ENCODE measurements at places on chromosomes 13 and 19.
A peak's percentile ranks its signal among the peaks of the same experiment; 100 is the strongest.

GRCh38 chr19:50003810-50004419, 21.3 kb downstream of the VRK3 start:
- DNase-seq: no peak

- DNase-seq: peak; percentile 25
These were observed 608 bp downstream of the MYADM start for GRCh38 chr19:53868091-53868891.

DNA sequence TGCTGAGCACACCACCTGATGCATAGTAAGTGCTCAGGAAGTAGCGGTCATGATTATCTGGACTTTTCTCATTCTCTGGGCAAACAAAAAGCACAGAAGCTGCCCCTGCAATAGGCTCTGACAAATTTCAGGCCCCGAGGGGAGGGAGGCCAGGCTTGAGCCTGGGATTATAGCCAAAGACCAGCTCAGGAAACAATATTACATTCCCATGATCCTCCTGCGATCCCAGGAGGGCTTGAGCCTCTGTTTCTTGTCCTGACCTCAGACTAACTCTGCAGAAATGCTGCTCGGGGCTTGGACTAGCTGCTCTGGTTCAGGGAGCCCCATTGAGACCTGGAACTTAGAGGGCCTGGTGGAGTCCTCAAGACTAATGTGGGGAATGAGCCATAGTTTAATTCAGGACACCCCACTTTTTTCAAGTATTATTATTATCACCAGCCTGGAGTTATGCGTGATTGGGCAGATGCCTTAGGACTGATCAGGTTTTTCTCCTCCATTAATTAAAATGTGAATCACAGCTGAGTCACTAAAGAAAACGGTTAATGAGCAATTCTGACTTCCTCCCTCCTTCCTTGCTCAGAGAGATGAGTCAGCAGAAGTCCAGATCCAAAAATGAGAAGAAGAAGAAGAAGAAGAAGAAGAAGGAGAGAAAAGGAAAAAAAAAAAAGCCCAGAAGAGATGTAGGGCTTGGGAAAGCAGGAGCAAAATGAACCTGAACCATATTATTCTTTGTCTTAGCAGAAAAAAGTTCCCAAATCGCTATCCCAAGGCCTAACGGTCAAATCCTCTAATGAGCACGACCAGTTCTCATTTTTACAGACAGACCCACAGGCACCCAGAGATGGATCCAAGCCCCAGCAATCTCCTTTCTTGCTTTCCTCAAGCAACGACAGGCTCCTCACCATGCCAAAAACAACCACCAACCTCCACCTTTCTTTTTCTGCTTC, 107.2 kb downstream of the CACNA1A start:
- no peak for DNase-seq

DNA sequence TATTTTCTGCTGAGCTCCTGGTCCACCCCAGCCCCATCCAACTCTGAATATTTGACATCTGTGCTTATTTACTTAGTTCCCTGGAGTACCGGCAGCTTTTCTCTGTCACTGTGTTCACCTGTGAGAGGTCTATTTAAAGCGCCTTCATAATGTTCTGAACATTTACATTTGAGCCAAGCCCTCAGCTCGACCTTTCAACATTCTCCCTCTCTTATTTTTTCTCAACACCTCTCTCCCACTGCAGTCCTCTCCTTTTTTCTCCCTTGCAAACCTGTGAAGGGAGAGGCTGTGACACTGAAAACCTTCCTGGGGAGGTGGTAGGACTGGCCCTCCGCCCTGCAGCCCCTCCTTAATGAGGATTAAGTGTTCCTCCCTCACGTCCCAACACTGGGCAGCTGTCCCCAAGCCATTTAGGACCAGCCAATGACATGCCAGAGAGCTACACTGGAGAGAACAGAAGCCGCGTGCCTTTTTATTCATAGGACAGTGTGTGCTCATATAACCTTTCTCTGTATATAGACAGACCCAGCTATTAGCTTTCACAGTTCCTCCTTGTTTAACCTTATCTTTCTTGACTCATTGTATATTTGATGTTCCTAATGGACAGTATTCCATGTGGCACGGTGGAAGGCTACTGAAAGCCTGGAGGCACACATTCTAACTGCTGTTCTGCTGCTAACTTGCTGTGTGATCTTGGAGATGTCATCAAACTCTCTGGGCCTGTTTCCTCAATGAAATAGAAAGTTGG, 134.8 kb downstream of the NUFIP1 start:
- DNase-seq: peak; percentile 20

DNA sequence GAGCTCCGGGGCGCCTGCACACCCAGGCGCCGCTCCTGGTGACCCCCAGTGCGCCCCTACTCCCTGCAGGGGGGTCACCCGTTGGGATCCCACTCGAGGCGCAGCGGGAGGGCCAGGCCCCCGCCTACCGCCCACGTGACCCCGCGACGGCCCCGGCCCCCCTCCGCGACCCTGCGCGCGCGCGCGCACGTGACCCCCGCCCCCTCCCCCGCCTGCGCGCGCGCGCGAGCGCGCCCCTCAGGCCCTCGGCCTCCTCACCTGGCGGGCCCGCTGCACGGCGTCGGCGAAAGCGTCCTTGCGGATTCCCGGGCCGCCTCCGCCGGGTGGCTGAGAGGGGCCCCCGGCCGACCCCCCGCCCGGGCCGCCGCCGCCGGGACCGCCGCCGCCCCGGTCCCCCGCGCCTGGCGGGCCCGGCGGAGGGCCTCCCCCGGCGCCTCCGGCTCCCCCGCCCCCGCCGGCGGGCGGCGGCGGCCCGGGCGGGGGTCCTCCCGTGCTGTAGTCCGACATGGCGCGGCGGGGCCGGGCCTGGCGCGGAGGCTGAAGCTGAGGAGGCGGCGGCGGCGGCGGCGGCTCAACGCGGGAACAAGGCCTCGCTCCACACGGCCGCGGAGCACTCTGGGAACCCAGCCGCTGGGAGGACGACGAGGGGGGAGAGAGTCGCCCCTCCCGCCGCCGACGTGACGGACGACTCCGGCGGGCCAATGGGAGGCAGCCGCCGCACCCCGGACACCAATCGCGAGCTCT, at the start of gene KHSRP:
TSS of gene KHSRP (minus strand) at position 617 of the 744 bp plus-strand sequence. CDS start at position 507, 110 bp downstream.
- no peak for DNase-seq

GRCh38 chr13:44207476-44207875, 166.1 kb upstream of the SERP2 start:
- no peak for DNase-seq

DNA sequence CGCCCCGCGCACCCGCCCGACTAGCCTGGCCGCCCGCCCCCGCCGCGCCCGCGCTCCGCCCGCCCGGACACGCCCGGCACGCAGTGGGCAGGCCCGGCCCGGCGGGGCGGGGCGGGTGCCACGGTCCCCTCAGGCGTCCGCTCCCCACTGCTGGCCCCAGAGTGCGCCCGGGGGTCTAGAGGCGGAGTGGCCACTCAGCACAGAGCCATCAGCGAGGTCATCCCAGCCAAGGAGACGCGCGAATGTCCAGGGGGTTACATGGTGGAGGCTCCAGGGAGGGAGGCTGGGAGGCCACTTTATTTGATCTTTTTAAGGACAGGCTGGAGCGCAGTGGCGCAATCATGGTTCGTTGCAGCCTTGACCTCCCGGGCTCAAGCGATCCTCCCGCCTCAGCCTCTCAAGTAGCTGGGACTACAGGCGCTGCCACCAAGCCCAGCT, 236 bp upstream of the TINCR start:
- DNase-seq: no peak

- DNase-seq: no peak
These were observed 29.6 kb downstream of the ACSBG2 start for GRCh38 chr19:6164906-6165531.

DNA sequence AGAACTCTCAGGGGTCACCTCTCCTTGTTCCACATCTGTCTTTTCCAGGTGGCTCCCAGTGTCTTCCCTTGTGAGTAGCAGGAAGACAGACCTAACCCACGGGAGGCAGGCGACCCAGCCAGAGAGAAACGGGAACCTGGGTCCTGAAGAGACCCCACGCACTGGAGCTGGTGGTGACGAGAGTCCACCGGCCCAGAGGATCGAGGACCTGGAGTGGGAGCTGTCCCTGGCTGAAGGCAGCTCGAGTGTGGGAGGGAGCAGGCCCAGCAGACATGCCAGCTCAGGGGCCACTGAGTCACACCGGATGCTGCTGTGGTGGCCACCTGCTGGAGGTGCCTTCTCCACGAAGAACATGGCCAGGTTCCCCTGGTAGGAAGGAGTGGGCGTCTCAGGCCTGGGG, 66.5 kb upstream of the ATP12A start:
- no peak for DNase-seq

GRCh38 chr13:40457929-40458719, 208.3 kb downstream of the FOXO1 start:
- DNase-seq: no peak

DNA sequence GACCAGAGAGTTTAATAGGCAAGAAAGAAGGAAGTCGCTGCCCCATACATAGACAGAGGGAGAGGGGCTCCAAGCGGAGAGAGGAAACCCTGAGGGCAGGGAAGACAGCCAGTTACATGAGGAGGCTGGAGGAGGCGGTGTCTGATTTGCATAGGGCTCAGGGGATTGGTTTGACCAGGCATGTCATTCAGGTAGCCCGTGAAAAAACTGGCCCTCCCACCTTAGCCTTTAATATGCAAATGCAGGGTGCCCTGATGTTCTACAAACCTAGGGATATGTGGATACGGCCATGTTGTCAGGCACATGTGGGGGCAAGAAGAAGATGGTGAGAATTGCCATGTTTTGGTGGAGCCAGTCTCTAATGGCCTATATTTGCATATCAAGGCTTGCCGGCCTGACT, 1461.6 kb downstream of the PCDH9 start:
- DNase-seq: no peak

GRCh38 chr19:14370169-14370939, 10.9 kb upstream of the ADGRE5 start:
- no peak for DNase-seq

DNA sequence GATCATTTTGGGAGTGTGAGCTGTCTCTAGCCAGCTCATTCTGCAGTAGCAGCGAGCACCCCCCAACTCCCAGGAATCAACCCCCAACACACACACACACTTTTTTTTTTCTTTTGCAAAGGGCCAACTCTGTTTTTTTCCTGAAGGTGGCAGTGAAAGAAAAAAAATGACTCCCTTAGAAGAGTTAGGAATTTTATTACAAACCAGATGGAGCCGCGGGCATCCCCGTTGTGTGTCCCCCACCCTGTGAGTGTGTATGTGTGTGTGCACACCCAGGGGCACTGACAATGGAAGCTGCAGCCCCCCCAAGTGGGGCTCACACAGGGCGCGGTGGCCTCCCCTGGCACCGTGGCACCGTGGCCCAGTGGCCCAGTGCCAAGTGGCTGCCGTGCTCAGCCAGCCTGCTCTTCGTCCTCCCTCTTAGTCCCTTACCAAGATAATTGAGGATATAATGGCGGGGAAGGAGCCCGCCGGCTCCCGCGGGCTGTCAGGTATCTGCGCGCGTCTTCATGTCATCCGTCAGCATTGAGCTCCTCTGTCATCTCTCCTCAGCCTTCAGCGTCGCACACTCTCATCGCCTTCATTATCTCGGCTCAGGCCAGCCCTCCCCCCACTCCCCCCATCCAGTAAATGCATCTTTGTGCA, 314.1 kb downstream of the ZNF536 start:
- DNase-seq: peak; percentile 36

- DNase-seq: peak; percentile 54
These were observed 6.8 kb downstream of the RPS11 start for GRCh38 chr19:49502866-49503581.

- no peak for DNase-seq
These were observed 612 bp upstream of the ZNF154 start for GRCh38 chr19:57709616-57710015.

DNA sequence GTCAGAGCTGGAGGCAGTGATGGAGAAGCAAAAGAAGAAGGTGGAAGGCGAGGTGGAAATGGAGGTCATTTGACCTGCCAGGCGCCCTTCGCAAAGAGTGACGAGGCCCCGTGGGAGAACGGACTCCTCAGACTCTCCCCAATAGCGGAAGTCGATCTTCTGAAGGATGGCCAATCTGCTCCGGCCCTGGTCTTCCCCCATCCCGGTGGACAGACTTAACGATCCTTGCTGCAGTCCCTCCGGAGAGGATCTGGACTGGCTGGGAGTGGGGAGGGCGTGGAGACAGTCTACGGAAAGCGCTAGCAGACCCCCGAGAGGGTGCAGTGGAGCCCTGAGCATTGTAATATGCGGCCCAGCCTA, 11.9 kb downstream of the EPS8L1 start:
- DNase-seq: no peak

- DNase-seq: no peak
These were observed 1386.7 kb downstream of the SLITRK5 start for GRCh38 chr13:89057862-89058261.

DNA sequence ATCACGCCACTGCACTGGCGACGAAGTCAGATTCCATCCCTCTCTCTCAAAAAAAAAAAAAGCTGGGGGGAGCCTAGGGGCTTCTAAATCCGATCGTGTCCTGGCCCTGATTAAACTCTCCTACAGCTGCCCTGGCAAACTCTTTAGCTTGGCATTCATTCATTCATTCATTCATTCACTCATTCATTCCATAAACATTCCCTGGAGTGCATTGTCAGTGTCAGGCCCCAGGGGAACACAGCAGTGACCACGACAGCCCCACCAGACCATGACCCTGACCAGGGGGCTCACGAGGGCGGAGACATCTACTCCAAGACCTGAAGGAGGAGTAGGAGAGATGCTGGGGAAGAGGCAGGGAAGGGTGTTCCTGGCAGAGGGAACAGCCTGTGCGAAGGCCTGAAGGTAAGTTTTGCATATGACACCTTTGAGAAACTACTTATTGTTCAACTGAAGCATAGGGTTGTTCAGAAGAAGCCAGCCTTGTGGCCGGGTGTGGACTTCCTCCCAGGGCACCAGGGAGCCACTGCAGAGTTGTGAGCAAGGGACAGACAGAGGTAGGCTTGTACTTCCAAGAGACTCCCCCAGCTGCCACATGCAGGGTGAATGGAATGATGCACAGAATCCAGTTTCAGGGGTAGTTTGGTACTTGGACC, 24.5 kb downstream of the CEACAM16 start:
- no peak for DNase-seq

All from WERI-Rb-1 (cell line).